ENCODE measurements at places on chromosomes 16 and 17.

- DNase-seq: no peak
Measured at GRCh38 chr17:8875957-8876356, 8.5 kb upstream of the PIK3R6 start.

DNA sequence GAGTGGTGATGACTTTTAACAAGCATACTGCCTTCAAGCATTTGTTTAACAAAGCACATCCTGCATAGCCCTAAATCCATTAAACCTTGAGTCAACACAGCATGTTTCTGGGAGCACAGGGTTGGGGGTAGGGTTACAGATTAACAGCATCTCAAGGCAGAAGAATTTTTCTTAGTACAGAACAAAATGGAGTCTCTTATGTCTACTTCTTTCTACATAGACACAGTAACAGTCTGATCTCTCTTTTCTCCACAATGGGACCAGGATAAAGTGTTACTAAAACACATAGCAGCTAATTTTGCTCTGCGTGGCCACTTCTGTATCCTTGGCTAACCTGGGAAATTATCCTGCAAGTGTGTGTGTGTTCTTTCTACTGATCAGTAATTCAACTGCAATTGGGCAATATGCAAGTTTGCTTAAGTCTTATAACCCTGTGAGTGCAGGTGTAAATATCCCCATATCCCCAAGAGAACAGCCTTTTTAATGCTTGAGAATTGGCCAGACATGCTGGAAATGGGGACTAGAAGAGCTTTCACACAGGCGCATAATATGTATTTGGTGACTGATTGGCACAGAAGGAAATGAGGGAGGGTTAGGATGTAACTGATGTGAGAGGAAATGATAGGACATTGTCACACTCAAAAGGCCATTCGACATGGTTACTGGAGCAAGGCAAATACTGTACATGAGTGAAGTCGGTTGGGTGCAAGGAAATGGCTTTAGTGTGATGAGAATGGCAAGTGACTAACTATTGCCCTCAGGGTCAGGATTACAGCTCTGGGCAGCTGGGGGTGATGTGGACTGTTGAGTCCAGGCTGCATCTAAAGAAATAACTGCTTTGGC lies 10.8 kb upstream of the ANKS4B start:
- DNase-seq: no peak

- DNase-seq: no peak
Measured at GRCh38 chr17:80047176-80047575, 10.7 kb downstream of the CCDC40 start.

GRCh38 chr17:82120148-82120547 lies 22.1 kb upstream of the FASN start:
- no peak for DNase-seq

- no peak for DNase-seq
Measured at GRCh38 chr16:88073201-88073721, 122.0 kb downstream of the BANP start.

DNA sequence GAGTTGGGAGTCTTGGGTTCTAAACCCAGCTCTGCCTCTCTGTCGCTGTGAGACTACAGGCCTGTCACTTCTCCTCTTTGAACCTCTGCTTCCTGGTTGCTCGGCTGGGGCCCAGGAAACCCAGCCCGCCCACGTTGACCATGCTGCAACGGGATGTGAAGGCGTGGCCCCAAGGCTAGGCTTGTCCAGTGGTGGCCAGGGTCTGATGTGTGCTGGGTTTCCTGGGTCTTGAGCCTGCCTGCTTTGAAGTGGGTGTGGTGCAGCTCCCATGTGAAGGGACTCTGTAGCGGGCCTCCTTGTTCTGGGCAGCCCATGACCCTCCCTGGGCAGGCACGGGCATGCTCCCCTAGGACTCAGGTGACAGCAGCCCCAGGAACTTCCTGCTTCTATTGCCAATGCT lies 82.3 kb downstream of the SDR42E1 start:
- no peak for DNase-seq

DNA sequence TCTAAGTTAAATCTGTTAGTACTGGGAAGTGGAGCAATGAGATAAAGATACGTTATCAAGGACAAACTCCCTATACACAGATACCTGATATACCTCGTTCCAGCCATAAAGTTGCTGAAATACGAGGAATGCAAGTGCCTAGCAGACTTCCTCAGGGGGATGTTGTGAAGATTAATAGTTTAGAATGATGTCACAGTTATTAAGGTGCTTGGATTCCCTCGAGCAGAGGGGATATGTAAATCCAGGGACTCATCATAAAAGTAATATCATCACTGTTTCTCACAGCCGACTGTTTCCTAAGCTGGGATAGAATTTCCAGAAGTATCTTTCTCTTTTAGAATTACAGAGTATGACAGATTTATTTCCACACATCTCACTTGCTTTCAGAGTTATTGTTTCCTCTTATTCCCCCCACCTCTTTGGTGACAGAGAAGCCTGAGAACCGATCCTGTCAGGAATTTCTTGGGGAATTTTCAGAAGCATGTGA lies 28.4 kb upstream of the ZFHX3 start:
- DNase-seq: no peak

DNA sequence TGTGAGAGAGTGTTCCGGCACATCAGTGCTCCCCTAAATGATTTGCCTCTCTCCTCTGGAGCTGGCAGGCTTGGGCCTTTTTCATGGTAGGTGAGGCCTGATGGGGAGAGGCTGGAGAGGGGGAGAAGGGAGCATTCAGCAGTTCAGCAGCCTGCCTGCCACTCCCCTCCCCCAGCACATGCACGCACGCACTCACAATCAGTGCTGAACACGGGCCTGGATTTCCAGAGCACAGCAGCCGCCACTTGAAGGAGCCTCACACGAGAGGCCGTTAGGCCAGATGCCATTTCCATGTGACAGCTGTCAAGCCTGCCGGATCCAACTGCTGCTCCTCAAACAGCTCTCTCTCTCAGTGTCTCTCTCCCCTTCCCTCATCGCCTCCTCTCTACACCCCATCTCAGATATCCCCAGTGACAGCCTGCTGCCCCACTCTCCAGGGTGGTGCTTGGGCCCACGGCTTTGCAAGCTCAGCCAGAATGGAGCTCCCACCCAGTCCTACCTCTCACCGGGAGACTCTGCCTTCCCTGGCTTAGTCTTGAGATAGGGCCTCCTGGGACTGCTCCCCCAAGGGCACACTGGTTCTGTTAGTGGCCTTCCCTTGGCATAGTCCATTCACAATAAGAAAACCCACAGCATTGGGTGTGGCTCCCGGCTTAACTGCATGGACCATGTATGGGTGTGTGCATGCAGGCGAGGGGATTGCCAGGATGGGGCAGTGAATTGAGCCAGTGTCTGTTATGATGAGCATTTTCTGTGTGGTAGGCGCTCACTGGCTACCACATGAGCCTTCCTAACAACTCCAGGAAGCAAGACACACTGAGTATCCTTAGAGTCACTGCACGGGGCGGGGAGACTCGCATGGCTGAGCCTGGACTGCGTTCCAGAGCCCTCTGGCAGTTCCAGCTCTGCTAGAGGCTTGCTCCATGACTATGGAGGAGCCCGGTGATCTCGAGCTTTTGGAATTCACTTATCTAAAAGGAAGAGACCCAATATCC lies 226.2 kb downstream of the CCDC182 start:
- DNase-seq: no peak
